ENCODE measurements at places on chromosomes 16 and 17. TPM values are rescaled to one million over a fixed set of nuclear protein-coding genes. Genes with fewer than 3 reads are reported as not detected.
A peak's percentile ranks its signal among the peaks of the same experiment; 100 is the strongest.

GRCh38 chr16:52819808-52820207 is 232.9 kb downstream of the CHD9NB start:
- no peak for DNase-seq

GRCh38 chr16:30747799-30748633 is at the start of gene PHKG2:
PHKG2 (plus strand) TSS chr16:30748425; CDS start chr16:30748821, 396 bp downstream.
- peak; percentile 98 for DNase-seq

GRCh38 chr16:85655216-85656129 is 33.3 kb downstream of the GINS2 start:
- no peak for DNase-seq

CPHXL2 gene
- 0.23 TPM for polyA plus RNA-seq

DNA sequence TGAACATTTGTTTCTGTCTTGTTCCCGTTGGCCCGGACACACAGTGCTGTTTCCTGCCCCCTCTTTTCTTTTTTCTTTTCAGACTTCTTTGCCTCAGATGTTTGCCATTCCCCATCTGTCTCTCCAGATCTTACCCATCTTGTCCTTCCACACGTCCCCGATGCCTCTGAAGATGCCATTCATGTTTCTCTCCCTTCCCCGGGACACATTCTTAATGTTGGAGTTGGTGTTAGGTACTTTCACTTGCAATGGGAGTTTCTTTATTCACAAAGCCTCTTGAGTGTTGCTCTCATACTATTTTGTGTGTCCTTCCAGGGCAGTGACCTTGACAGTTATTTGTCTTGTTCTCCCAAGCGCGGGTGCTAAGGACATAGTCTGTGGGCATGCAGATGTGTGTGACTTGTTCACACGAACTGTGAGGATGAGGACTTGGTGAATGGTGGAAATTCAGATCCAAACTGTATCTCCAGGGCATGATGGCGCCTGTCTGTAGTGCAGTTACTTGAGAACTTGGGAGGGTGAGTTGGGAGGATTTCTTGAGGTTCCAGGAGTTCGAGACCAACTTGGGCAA is 8.3 kb downstream of the SEC14L1 start:
- DNase-seq, result no peak

- no peak for DNase-seq
These were observed 9.5 kb downstream of the DEF8 start for GRCh38 chr16:89958068-89958467.

KRT17 gene
- 5.4 TPM for polyA plus RNA-seq

GRCh38 chr17:14760719-14761411 is 460.0 kb downstream of the HS3ST3B1 start:
- no peak for DNase-seq

DNA sequence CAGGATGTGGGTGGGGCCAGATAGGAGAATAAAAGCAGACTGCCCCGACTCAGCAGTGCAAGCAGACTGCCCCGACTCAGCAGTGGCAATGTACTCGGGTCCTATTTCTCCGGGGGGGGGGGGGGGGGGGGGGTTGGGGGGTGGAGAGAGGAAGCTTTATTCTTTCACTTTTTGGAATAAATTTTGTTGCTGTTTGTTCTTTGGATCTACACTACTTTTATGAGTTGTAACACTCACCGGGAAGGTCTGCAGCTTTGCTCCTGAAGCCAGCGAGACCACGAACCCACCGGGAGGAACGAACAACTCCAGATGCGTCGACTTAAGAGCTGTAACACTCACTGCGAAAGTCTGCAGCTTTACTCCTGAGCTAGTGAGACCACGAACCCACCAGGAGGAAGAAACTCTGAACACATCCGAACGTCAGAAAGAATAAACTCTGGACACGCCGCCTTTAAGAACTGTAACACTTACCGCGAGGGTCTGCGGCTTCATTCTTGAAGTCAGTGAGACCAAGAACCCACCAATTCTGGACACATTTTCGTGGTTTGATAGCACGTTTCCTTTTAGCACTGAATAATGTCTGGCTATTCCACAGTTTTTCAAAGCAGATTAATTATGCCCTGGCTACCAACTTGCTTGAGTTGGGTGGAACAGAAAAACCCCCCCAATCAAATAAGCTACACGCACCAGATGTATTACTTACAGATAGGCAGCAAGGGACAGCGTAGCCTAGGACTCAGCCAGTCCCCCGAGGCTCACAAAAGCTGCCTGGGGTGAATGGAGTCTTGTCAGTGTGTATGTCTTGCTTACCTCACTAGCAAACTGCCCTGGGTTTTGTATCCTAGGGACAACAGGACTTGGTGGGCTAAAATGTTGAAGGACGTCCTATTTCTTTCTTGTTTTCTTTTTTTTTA is 11.9 kb downstream of the FZD2 start:
- no peak for DNase-seq

DNA sequence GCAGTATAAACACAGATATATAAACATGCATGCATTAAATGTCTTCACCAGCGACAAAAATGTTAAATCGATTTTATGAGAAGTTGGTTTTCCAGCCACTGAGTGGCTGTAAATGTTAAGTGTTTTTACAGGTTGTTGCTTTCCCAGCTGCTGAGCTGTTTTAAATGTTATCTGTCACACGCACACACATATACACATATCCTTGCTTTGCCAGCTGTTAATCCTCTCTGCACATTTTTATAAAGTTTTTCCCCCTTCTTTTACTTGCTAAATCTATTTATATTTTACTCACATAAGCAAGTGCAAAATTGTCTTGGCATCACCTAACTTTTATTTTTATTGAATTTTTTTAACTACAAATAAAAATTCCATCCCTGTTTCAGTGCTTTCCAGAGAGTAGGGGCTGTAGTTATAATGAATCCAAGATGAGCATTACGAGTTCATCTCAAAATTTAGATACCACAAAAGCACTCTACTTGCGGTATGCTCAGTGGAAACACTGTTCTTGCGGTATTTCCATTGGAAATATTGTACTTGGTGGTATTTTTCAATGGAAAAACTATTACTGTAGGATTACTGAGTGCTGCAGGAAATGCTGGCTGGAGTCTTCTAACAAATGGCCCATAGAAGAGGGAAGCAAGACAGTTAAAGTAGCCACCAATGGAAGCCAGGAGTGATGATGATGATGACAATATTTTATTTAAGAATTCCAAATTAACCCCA is 124.9 kb upstream of the KCNJ16 start:
- DNase-seq, result no peak

DNA sequence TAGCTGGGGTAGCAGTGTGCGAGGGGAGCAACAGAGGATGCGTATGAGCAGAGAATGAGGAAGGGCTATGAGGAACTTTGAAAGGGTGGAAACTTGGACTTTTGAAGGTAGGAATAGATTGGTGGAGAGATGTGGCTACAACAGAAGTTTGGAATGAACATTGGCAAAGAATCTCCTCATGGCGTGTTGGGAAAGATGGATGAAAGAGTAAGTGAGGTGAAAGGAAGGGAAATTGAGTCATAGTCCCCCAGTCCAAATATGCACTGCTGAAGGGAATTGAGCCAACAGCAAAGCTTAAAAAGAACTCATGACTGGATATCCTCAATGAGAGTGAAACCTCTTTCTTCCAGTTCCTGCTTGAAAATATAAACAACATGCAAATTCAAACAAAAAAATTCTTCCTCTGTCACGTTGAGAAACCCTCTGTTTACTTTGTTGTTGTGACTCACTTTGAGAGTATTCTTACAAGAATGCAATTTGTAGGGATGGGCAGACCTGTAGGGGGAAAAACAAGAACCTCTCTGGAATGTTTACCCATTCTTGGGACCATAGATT is 313.2 kb upstream of the KCNJ16 start:
- DNase-seq, result no peak

- DNase-seq, result no peak
These were observed 150.8 kb upstream of the IRX3 start for GRCh38 chr16:54437401-54437800.

GRCh38 chr16:81758376-81758775 is 20.7 kb upstream of the PLCG2 start:
- DNase-seq, result no peak

DNA sequence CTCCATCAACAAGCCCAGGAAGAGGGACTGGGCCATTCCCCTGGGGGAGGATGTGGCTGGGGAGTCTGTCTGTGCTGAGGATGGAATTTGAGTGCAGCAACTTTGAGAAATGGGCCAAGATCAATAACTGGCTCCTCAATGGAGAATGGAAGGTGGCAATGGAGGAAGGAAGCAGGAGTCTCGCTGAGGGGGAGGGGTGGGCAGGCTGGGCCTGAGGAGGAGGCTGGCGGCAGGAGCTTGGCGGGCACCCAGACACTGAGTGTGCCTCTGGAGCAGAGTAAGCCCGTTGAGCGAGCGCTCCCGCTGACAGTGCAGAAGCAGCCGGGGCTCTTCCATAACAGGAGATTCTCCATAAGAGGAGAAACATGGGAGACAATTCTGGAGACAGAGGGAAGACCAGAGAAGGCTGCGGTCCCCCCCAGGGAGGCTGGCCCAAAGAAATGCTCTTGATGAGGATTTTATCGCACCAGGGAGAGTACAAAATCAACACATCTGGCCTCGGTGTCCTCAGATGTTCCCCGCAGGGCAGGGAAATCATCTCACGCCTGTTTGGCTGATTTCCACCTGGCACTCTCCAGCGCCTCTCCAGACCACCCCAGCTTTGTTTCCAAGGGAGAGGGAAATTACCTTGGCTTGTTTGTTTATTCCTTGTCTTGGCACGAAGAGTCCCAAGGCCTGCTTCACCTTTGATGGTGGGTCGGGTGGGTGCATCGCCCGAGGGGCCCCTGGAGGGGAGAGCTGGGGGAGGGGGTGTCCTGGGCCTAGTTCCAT is 2.8 kb upstream of the MMP15 start:
- DNase-seq, result peak; percentile 73

DNA sequence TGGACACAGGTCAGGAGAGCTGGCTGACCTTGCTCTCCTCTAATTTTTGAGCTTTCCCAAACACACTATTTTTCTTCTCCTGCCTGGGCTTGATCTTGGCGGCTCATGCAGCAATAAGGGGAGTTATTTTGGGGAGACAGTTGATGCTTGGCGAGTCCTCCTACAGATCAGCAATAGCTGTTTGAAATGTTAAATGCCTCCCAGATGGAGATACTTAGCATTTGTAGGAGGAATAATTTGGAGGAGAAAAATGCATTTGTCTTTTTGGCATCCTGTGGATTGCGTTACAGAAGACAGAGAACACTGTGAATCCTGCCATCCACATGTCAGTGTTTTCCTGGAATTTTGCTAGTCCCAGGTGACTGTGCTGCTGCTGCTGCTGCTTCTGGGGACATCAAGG is 328.0 kb upstream of the XYLT1 start:
- no peak for DNase-seq

LPCAT2 gene
- 18.2 TPM for polyA plus RNA-seq

DNA sequence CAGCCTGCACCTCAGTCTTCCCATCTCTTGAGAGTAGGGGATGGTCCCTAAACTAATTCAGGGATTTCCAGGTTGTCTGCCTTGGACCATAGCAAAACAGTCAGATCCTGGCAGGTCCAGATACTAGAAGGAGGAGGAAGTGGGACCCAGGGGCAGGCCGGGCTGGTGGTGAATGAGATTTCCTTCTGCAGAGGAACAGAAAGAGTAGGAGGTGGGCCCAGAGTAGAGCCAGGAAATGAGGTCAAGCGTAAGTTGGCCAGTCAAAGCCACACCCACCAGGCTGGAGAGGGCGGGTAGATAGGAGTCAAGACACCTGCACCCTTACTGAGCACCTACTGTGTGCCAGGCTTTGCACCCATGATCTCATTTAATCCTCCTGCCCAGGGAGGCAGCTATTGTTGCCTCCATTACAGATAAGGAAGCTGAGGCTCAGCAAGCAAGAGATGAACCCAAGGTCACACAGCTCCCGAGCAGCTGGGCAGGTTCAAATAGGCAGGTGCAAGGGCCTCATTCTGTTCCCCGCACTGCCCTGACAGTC is 2.6 kb downstream of the CDH5 start:
- no peak for DNase-seq

- no peak for DNase-seq
These were observed 2.7 kb upstream of the DHRS7B start for GRCh38 chr17:21124086-21124485.

DNA sequence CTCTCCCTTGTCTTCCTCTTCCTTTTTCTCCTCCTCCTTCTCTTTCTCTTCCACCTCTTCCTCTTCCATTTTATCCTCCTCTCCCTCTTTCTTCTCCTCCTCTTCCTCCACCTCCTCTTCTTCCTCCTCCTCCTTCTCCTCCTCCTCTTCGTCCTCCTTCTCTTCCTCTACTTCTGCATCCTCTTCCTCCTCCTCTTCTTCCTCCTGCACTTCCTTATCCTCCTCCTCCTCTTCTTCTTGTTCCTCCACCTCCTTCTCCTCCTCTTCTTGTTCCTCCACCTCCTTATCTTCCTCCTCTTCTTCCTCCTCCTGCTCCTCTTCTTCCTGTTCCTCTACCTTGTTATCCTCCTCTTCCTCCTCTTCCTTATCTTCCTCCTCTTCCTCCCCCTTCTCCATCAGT is 28.8 kb upstream of the GPR139 start:
- DNase-seq, result no peak

QPRT gene
- 51.6 TPM for polyA plus RNA-seq

GRCh38 chr17:48544349-48545021 is 424 bp downstream of the HOXB2 start:
- peak; percentile 89 for DNase-seq

GRCh38 chr16:61295311-61295710 is 740.9 kb downstream of the CDH8 start:
- DNase-seq, result no peak

DNA sequence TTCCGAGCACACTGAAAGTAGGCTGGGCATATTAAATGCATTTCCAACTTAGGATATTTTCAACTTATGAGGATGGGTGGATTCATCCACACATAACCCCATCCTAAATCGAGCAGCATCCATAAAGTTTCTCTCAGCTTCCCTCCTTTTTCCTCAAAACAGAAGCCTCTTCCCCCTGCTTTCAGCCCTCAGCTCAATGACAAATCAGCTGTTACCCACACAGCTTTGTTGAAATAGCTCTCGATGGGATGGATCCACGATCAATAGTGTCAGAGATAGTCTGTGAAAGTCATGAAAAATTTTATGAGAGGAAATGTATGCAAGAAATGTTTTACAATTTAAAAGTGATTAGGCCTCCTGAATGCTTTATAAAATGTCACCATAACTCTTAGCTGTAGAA is 2.5 kb downstream of the DHX33 start:
- DNase-seq, result no peak

SLC4A1 gene
- 9.2 TPM for polyA plus RNA-seq

TM4SF5 gene
- not detected for polyA plus RNA-seq

CORO6 gene
- 5.5 TPM for polyA plus RNA-seq

GRCh38 chr16:85172455-85173145 is 60.3 kb upstream of the CIBAR2 start:
- DNase-seq, result no peak

GRCh38 chr17:82366749-82367148 is 4.8 kb upstream of the UTS2R start:
- no peak for DNase-seq

STAC2 gene
- 0.19 TPM for polyA plus RNA-seq

DPH1 gene
- polyA plus RNA-seq, result 53.1 TPM

- no peak for DNase-seq
These were observed 505.8 kb upstream of the ERCC4 start for GRCh38 chr16:13414154-13414553.

CDH3 gene
- polyA plus RNA-seq, result 52.6 TPM

KRT39 gene
- not detected for polyA plus RNA-seq

- DNase-seq, result no peak
These were observed 218.2 kb upstream of the CHMP6 start for GRCh38 chr17:80773243-80773991.

RABEP2 gene
- 35.3 TPM for polyA plus RNA-seq
